T-helper 2 cell (primary cell): ENCODE measurements at places on chromosomes 3 and 15.

GRCh38 chr3:183309276-183309675, 56.2 kb downstream of the B3GNT5 start:
- no peak for DNase-seq

GRCh38 chr3:157333551-157333991, 103.1 kb upstream of the PTX3 start:
- DNase-seq = no peak

GRCh38 chr3:11845651-11846050, 1.0 kb downstream of the TAMM41 start:
- DNase-seq = no peak

- DNase-seq = peak; percentile 99
Observed at GRCh38 chr3:119293871-119294695, at the start of gene ARHGAP31. ARHGAP31 (plus strand) TSS chr3:119294383; CDS start chr3:119294905, 522 bp downstream.

DNA sequence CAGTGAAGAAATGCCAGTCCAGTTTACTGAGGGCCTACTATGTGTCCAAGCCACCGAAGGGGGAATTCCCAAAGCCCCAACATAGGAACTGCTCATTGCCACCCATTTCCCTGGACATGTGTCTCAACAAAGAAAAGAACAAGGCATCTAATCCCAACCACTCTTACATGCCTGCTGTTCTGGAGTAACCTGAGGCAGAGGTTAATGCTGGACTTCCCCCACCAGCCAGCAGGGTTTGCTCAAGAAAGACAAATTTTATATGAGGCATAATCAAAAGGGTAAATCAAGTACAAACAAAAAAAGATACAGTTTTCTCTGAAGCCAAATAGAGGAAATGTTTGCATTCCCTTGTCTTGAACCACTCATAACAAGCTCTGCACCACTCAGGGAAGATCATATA, 4.1 kb downstream of the ADCY5 start:
- DNase-seq = no peak

GRCh38 chr3:72597043-72597442, 251.2 kb downstream of the SHQ1 start:
- DNase-seq = no peak

GRCh38 chr15:98692213-98692612, 43.9 kb downstream of the IGF1R start:
- DNase-seq = no peak

GRCh38 chr3:69005071-69005790, 8.3 kb downstream of the EOGT start:
- DNase-seq = no peak

- no peak for DNase-seq
Observed at GRCh38 chr3:53773021-53773436, 73.2 kb downstream of the CHDH start.

DNA sequence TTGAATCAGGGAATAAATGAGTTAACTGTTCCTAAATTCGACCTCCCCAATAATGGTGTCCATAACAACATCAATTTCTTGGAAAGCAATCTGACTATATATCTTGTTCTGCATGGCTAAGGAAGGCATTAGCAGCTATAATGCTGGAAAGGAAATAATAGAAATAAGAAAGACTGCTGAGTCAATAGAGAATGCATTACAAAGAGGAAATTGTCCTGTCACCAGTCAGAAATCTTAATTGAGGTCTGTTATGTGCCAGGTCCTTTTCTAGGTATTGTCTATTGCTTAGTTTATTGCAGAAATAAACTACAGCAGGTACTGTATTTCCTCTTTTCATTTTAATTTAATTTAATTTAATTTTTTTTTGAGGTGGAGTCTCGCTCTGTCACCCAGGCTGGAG, 5.9 kb upstream of the PPP1R2 start:
- DNase-seq = no peak

DNA sequence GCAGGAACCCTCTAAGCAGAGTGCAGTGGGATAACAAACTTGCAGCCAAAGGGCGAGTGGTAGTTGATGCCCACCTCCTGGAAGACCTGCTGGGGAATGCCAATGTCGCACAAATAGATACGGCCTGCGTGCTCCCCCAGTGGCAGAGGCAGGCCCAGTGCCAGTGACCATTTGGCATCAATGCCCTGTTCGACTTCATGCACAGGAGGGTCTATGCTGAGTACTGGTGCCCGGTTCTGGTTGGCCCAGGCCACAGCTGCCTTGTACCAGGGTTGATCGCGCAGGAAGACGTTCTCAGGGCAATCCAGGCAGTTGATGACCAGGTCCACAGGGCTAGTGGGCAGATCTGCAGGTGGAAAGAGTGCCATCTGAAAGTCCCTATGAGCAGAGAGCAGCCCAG, 17.0 kb downstream of the CLK3 start:
- no peak for DNase-seq

DNA sequence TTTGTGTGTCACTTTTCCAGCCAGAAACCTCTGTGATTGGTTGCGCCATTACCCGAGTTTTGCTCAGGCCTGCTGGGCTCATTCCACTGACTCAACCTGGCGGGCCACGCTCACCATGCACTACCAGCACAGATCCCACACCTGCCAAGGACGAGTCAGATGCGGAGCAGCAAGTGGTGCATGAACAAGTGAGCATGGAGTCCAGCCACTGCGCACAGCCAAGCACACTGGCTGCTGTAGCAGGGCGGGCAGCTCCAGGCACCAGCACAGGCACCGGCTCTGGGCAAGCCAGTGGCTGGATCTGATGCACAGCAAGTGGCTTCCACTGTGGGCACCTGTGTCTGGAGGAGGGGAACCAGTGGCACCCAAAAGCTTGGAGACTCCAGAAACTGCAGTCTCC, 110.4 kb downstream of the CBLB start:
- no peak for DNase-seq

DNA sequence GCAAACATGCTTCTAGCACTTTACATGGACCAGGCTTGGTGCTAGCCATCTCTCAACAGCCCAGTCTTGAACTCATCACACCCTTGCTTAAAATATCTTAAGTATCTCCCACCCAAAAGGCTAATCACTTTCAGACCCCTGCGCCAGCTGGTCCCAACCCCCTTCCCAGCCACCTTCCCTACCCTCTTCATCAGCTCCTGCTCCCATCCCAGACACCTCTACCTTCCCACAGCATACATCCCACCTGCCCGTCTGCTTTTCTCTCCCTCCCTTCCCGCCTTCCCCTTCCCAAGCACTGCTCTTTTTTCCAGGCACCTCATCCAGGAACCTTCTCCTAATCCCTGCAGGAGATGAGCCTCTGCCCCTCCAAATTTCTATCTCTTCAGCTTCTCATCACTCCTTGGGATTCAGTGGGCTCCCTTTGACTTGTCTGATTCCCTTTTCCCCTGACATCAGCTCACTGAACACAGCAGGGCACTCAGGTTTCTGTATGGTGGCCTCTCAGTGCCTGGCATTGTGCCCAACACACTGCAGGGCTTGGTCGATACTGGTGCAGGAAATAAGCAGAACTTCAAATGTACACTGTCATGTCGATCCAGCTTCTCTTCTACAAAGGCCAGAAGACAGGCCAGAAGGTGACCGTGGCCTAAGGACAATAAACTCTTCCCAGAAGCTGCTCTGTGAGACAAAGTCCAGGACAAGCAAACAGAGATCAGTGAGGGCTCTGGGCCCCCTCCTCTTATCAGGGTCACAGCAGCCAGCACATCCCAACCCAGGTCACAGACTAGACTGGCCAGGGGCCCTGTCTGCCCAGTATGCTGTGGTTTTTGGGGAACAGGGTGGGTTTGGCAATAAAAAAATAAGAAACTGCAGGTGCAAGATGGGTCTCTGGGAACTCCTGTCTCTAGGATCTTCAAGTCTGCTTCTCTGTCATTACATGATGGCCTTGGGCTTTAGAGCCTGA, 2.2 kb upstream of the ITIH1 start:
- DNase-seq = no peak

DNA sequence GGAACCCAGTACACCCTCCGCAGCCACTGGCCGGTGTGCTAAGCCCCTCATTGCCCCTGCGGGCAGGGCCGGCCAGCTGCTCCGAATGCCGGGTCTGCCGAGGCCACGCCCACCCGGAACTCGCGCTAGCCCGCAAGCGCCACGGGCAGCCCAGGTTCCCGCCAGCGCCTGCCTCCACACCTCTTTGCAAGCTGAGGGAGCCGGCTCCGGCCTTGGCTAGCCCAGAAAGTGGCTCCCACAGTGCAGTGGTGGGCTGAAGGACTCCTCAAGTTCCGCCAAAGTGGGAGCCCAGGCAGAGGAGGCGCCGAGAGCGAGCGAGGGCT, 81.4 kb upstream of the BCHE start:
- DNase-seq = no peak

GRCh38 chr3:71469138-71469435, 114.4 kb downstream of the FOXP1 start:
- DNase-seq = no peak

DNA sequence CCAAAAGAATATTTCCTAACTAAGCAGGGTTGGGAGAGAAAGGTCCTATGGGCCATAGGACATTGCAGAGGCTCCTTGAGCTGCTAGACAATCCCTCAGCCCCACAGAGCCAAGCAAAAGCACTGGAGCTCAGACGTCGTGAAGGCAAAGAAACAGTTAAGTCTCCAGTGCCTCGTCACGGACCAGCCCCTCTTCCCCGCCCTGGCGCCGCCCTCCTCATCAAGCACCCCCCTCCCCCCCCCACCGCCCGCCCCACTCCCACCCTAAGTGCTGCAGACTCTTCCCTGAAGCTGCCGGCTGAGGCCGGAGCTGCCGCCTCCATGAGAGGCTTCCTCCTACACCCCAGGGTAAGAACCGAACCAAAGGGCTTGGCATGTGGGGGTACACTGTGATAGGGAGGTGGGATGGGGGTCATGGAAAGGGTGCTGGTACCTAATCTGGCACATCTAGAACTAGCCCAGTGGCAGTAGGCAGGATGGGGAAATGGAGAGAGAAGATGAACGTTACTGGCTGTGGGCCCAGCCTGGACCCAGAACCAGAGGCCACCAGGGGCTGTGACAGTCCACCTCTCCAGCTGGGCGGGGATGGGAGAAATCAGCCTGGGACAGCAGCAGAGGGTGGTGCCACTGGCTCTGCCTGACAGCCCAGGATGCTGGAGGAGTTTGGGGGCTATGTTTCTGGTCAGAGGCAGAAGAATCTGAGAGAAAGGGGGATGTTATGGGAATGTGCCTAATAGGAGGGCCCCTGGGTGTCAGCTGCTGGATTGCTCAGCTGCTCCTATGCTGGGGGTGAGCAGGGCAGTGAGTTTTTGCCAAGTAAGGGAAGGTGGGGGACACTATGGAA, at the start of gene MAP1A:
Gene MAP1A, plus strand, starts transcription at position 255 of the 843 bp plus-strand sequence. CDS start 3,866 bp downstream, outside the sequence.
- no peak for DNase-seq

- no peak for DNase-seq
Observed at GRCh38 chr3:195550723-195551122, 7.6 kb upstream of the PPP1R2 start.

DNA sequence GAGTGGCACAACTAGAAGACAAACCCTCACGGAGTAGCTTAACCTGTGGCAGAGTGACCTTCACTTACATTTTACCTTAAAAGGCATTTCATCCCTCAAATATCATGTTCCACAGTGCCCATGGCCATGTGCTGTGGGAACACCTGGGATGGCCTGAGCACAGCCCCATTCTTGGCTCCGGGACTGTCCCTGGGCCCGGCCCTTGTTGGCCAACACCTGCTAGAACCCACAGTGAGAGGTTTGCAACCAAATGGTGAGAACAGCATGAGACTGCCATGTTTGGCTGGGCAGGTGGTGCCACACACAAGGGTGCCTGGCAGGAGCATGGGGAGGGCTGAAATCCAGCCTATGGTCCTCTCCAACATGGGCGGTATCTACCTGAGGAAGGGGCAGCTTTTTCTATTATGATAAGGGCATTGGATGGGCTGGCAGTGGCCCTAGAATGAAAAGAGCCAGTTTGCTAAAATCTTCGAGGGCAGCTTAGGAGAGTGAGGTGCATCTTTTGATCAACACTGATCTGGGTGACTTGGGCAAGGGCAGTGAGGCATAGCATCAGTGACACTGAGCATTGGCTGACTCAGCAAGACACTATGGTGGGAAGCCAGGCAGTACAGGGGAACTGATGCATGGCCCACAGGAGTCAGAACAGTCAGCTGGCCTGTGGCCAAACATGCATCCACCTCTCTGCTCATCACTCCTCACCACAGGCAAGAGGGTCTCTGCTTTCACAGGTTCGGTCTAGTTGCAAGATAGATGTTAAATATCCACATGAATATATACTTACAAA, 53.9 kb downstream of the SYNM start:
- DNase-seq = no peak

GRCh38 chr3:43838877-43839276, 148.1 kb downstream of the ABHD5 start:
- no peak for DNase-seq

DNA sequence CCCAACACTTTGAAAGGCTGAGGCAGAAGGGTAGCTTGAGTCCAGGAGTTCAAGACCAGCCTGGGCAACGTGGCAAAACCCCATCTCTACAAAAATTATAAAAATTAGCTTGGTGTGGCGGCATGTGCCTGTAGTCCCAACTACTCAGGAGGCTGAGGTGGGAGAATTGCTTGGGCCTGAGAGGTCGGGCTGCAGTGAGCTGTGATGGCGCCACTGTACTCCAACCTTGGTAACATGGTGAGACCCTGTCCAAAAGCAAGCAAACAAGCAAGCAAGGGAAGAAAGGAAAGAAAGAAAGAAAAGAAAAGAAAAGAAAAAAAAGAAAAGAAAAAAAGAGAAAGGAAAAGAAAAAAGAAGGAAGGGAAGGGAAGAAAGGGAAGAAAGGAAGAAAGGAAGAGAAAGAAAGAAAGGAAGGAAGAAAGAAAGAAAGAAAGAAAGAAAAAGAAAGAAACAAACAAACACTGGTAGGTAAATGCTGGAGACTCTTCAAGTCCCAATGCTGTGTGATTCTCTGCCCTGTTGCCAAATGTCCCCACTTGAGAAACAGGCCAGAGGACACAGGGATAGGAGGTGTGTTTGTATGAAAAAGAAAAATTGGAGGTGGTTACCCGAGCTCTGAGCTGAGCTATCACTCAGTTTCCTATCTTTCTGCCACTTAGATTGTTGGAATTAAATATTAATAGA, 121.1 kb downstream of the RAB11A start:
- no peak for DNase-seq

- DNase-seq = no peak
Observed at GRCh38 chr15:73338058-73338457, 30.7 kb downstream of the HCN4 start.

- DNase-seq = no peak
Observed at GRCh38 chr3:111712294-111713167, 117.4 kb upstream of the ZBED2 start.

DNA sequence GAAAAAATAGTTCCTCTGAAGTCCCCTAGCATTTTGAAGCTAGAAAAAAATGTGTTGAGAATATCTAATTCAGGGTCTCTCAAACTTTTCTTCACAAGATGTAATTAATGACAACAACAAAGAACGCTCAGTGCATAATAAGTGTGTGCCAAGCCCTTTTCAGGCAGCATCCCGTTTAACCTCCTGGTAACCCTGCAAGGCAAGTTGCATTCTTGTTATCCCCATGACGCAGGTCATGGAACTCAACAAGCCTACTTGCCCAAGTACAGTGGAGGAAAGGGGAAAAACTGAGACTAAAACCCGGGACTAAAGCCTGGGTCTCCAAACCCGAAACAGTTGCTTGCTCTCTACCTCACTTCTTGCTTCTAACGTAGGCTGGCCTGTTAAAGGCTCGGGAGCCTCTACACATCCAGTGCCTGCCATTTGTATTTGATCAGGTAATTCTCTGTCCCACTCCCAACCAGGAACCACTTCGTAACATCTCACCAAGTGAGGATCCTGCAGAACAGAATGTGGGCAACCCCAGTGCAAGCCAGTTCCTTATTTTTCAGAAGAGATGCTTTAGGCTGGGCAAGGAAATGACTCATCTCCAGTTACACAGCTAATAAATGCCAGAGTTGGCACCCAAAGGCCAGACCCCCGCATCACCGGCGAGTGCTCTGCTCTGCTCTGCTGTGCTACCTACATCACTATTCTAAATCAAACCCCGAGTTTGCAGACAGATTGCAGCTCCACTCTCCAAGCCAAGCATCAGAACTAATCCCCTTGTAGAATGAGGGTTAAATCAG, 28.3 kb downstream of the LMCD1 start:
- DNase-seq = no peak

- DNase-seq = no peak
Observed at GRCh38 chr15:100191161-100191560, 150.6 kb downstream of the ADAMTS17 start.
